ENCODE measurements at places on chromosomes 2 and 18.

DNA sequence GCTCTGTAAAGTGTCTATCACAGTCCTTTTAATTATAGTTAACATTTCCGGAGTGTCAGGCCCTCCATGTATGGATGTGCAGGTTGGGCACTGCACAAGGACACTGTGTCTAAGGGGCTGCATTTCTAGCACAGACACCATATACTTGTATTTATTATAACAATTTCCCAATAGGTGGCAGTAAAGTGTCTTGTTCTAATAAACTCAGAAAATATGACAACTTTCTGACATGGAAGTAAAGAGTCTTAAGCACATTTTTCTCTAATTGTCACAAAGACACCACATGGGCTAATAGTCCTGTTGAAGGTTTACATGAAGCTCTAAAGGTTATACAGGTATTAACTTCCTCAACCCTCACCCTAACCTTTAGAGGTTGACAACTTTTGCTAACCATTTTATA is 156.6 kb downstream of the DYSF start:
- DNase-seq = no peak

DNA sequence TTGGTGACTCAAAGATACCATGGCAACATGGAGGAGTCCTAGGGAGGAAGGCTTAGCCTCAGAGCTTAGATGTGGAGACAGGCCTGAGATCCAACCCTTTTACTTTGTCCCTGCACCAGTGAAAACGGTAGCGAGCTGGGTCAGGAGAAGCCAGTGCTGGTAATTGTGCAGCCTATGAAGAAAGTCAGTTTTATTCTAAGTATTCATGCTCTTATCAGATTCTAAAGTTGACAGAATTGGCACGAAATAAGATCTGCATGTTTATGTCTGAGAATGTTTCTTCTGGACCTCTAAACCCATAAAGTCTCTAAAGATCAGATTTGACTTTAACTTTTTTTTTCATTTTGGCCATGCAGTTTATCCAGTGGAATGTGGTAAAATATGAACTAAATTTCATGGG is 93.8 kb downstream of the SCG2 start:
- DNase-seq = no peak

DNA sequence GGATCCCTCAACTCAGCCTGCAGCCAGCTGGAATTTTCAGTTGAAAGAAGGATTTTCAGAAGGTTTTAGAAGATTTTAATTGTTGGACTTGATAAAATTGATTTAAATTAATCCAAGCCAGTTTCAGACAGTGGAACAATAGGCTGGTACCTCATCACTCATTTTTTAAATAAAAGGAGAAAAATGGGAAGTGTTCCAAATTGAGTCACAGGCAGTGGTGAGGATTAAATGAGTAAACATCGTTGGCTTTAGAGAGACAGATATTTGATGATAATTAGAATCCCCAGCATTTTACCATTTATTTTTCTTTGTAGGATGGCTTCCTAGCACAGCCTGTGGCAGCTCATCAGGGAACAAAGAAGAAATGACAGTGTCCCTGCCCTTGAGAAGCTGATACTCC is 7.4 kb downstream of the CXCR4 start:
- no peak for DNase-seq

DNA sequence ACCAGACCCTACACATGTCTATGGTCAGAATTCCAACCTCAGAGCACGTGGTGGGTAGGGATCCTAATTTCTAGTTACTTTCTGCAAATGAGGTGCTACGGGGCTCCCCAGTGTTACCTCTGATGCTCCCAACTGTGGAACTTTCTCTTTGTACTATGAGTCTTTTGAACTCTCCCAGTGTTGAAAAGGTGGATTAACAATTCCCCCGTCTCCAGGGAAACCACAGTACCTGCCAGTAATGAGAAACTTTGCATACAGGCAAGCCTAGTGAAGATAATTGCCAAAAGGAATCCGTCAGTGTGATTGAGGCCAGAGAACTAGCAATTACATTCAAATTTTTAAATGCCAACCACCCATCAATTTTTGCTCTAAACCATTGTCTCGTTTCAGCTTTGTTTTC is 129.0 kb upstream of the FOSL2 start:
- DNase-seq = no peak

GRCh38 chr2:54855434-54855833 is 132.0 kb downstream of the EML6 start:
- DNase-seq = no peak

DNA sequence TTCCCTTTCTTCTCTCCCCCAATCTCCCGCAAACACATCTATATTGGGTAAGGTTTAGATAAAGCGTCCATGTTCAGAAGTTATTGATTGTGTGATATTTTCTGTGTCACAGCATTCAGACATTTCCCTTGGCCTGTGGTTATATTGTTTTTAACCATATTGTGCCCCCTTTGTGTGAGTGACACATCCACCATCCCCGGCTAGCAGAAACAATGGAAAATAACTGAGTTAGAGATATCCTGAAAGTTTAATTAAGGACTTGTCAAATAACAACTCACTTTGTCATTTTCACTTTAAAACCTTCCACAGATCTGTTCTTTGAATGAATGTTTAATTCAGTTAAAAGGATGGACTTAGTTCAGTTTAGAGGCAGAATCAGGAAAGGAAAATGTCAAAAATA is 151.0 kb downstream of the KCNJ3 start:
- DNase-seq = no peak

- no peak for DNase-seq
Measured at GRCh38 chr18:62744076-62744968, 29.0 kb downstream of the PHLPP1 start.

DNA sequence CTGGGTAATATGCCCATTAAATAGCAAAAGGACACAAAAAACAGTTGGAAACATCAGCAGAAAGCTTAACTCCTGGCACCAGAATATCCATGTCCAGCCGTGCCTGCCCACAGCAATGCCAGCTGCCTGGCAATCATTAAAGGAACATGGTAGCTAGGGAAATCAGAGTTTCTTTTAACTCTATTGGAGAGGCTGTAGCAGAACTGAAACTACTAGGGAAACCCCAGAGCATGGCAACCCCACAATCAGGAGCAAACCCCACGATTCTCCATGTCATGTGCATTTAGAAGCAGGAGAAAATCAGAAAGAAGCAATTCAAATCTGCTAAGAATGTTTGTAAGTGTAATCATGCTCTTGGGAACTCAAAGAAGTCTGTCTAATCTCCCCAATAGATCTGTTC is 409.0 kb upstream of the SMIM21 start:
- no peak for DNase-seq

GRCh38 chr2:55371376-55371775 is 48.3 kb downstream of the CCDC88A start:
- DNase-seq = no peak

GRCh38 chr2:78864205-78864604 is 161.3 kb upstream of the REG3G start:
- DNase-seq = no peak

GRCh38 chr2:158618891-158619490 is 162.2 kb downstream of the PKP4 start:
- DNase-seq = no peak

DNA sequence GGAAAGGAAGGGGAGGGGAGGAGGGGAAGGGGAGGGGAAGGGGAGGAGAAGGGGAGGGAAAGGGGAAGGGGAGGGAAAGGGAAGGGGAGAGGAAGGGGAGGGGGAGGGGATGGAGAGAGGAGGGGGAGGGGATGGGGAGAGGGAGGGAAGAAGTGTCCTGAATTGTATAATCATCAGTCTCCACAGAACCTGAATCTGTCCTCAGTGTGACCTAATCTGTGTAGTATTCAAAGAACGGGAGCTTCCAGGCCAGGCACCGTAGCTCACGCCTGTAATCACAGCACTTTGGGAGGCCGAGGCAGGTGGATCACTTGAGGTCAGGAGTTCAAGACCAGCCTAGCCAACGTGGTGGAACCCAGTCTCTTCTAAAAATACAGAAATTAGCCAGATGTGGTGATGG is 41.1 kb upstream of the CCDC150 start:
- no peak for DNase-seq

- DNase-seq = no peak
Measured at GRCh38 chr2:149226790-149227189, 103.6 kb upstream of the LYPD6 start.

Data from GM19239 (cell line).